ENCODE measurements at places on chromosomes 4 and X.

DNA sequence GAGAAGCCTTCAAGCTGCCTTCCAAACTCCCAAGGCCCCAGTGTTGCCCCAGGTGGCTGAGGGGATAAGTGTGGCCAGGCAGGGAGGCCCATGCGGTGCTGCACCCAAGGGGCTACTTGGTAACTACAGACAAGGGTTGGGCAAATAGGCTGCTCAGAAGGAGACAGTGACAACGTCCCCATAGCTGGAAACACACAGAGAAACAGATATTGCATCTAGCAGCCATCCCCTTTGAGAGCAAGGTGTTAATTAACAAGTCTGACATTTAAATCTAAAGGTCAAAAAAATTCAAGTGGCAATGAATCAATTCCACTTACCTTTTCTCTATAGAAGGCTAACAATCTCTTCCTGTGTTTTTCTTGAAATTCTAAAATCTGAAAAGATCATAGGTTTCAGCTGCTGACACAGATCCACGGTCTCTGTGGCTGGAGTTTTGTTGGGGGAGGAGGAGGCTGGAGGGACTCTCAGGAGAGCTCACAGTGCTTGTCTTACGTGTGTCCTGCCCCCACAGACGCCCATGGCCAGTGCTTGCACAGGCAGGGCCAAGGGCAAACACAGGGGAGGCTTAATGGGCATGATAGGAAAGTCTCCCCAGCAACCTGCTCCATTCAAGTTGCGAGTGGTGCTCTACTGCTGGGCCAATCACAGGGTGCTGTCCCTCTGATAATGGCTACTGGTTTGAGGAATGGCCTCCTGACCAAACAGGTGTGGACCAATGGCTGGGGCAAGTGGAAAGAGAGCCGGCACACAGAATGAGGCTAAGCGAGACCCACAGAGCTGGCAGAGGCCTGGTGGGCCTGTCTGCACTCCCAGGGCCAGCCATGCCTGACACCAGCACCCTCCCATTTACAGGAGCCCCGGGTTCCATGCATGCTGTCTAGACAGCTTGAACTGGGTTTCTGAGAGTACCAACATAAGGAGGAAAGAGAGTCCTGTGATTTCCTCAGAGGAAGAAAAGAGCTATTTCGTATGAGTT is 22.6 kb downstream of the RNF212 start:
- no peak for DNase-seq

DNA sequence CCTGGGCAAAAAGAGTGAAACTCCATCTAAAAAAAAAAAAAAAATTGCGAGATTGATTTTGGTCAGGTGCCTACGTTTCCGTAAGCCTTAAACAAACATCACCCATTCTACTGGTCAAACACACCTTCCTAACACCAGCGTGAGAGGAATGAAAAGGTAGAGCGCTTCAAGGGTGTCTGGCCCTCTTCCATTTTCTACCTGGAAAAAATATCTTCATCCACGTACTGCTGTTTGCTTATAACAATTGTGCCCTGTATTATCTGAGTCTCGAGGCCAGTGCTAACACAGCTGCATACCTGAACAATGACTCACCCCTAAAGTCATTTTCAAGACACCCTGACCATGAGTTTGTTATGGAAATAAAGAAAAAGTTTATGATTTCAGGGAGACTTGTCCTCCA is 13.9 kb downstream of the TMSB4X start:
- peak; percentile 71 for DNase-seq

DNA sequence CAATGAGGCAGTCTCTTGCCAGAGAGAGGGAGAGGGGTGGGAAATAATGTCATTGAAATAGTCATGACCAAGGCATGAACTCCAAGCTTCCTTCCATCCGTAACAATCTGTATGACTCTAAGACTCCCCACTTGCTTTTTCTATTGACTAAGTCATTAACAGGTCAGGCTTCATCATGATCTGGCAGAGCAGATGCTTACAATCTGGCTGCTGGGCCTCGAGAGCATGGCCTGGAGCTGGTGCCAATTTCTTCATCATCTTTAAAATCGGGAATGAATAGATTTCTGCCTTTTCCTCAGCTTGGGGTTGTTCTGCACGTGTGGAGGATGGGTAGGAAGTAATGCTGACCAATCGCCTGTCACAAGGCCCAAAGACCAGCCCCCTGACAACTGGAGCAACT is 280.6 kb upstream of the CLNK start:
- DNase-seq, result no peak

- DNase-seq, result no peak
These were observed 11.7 kb downstream of the SCFD2 start for GRCh38 chr4:53354012-53354722.

- DNase-seq, result no peak
These were observed 515.3 kb upstream of the ARX start for GRCh38 chrX:25531096-25531495.

- no peak for DNase-seq
These were observed 209.9 kb upstream of the ETNPPL start for GRCh38 chr4:108972613-108973283.

- DNase-seq, result peak; percentile 7
These were observed 30.1 kb downstream of the TEX13A start for GRCh38 chrX:105190252-105190853.

GRCh38 chr4:168659741-168660465 is 163.1 kb downstream of the PALLD start:
- DNase-seq, result no peak

DNA sequence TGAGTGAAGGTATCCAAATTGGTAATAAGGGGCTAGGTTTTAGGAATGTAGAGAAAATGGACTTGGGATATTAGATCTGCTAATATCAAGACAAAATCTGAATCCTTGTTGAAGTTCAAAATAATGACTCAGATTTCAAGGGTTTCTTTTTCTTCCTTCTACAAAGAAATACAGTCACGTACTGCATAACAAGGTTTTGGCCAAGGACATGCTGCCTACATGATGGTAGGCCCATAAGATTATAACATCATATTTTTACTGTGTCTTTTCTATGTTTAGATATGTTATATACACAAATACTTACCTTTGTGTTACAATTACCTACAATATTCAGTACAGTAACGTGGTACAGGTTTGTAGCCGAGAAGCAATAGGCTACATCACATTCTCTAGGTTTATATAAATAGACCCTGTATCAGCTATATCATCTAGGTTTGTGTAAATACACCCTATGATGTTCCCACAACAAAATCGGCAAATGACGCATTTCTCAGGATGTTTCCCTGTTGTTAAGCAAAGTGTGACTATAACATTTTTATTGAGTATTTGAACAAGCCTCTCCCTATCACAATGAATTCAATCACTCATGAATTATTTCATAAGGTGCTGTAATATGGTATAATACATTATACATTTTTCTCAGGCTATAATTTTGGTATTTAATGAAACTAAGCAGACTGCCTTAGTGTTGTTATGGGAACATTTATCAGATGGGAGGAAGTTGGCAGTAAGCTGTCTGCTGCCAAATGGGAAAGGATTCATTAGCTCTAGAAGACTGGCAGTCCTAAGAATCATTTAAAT is 186.3 kb downstream of the PPP3CA start:
- DNase-seq, result no peak

- peak; percentile 48 for DNase-seq
These were observed 702 bp downstream of the MMGT1 start for GRCh38 chrX:135973025-135973547.

GRCh38 chrX:133598601-133599335 is 183.5 kb upstream of the GPC4 start:
- DNase-seq, result no peak

- no peak for DNase-seq
These were observed 29.6 kb downstream of the NKX3-2 start for GRCh38 chr4:13514722-13515121.

- DNase-seq, result no peak
These were observed 49.8 kb upstream of the PRPS2 start for GRCh38 chrX:12741416-12741815.

GRCh38 chrX:103488332-103488731 is 31.0 kb downstream of the RAB40A start:
- peak; percentile 32 for DNase-seq

- peak; percentile 93 for DNase-seq
These were observed 599.3 kb downstream of the SPRY1 start for GRCh38 chr4:123995936-123996335.

DNA sequence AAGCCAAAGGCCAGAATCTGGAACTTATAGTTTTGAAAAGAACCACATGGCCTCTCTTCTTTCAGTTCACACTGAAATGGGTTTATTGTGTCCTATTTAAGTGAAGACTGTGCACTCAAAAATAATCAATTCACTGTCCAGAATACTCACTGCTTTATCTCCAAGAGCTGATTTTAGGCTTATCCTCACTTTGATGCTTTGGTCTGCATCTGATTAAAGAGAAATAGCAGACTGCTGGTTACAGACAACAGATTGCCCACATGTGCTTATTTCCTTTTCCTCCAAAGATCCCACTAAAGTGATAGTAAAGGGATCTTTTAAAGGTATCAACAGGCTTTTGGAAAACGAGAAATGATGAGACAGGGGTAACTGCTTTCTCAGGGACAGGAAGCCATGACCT is 30.6 kb downstream of the ACE2 start:
- no peak for DNase-seq

DNA sequence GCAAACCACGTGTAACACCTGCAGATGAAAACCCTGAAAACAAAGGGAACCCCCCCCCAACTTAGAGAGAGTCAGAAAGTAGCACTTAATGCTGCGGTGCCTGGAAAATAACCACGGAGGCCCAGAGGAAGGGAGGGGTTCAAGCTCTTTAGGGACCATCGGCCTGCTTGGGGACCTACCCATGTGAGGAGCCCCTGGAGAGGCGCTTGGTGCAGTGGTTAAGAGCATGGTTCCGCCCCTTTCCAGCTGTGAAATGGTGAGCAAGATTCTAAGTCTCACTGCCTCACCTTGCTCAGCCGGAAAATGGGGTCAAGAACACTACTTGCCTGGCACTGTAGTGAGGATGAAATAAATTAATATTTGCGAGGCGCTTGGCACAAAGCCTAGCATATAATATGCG is 13.8 kb downstream of the SLC25A5 start:
- no peak for DNase-seq

DNA sequence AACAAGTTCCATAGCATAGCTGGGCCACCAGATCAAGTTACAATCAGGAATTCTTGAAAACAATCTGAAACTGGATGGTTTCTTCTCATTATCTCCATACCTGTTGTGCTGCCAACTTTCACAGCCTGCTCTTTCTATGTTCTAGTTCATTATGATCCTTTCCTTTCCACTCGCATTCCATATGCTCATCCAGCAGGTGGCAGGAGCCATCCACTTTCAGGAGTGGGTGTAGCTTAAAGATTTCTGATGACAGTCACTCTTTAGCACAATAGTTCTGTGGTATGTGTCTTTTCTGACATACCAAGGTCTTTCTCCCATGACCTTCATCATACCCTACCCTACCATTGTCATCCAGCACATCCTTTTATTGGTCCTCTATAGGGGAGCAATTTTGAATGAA is 46.4 kb downstream of the PAGE2 start:
- peak; percentile 49 for DNase-seq

GRCh38 chr4:94409962-94410361 is 41.8 kb upstream of the PDLIM5 start:
- DNase-seq, result peak; percentile 55

- no peak for DNase-seq
These were observed 33.8 kb downstream of the CLDN2 start for GRCh38 chrX:106954041-106954440.

- DNase-seq, result no peak
These were observed 41.1 kb downstream of the AMMECR1 start for GRCh38 chrX:110276778-110277177.

- no peak for DNase-seq
These were observed 14.6 kb downstream of the AMOT start for GRCh38 chrX:112826023-112826422.

GRCh38 chr4:79918292-79918691 is 154.7 kb downstream of the ANTXR2 start:
- no peak for DNase-seq

All from EH (cell line).